ENCODE measurements at places on chromosomes 6 and 20.

GRCh38 chr20:42308171-42308570, 690.0 kb upstream of the CHD6 start:
- DNase-seq = no peak

- DNase-seq = no peak
Observed at GRCh38 chr6:30689022-30689865, 1.5 kb downstream of the NRM start.

GRCh38 chr20:23832775-23833513, 6.4 kb upstream of the CST2 start:
- DNase-seq = no peak

- DNase-seq = no peak
Observed at GRCh38 chr6:137872581-137873115, 5.6 kb downstream of the TNFAIP3 start.

DNA sequence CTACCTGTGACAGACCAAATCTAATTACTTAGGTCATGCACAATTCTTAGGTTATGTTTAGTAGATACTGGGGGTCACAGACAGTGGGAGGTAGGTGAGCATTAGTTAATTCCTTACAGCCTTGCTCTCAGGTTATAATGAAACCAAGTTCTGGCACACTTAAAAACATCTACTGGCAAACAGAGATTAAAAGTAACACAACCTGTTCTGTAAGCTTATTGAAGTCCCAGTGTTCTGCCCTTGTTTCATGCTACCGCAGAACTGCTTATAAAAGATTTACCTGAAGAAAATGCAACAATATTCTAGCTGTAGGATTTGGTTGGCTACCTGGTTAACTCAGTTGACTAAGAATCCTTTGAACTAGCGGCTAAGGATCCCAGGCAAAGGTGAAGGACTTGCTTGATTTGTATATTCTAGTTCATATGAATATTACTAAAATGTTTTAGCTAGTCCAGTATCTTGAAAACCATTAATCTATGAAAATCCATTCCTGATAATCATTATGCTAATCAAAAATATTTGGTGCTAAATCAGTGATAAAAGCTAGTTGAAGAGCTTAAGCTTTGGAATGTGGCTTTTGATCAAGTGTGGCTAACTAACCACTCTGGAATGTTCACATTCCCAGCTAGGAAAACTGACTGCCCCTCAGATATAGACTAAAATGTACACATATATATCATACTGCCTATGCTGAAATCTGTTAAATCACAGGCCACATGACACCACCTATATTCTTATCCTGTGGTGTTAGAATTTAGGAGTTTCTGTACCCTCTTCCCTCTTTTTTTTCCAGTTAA, 7.2 kb downstream of the PEX3 start:
- no peak for DNase-seq

DNA sequence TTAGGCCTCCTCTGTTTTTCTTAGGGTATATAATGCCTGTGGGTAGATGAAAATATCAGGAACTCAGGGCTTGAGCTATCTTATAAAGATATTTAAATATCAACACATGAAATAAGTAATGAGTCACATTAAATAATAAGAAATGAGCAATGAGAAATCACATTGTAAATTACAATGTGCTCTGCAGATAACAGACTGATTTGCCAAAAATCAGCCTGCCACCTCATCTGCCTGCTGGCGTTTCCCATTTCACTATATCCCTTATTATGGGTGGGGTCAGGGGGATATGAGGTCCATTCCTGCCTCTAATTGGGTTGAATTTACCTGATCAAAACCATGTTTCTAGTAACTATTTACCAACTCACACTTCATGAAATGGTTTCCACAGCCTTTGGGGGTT, 335.2 kb downstream of the CDC5L start:
- no peak for DNase-seq

GRCh38 chr6:116118608-116119007, 7.3 kb downstream of the COL10A1 start:
- no peak for DNase-seq

GRCh38 chr6:163173741-163174140, 240.8 kb upstream of the QKI start:
- DNase-seq = no peak

GRCh38 chr6:138568997-138569396, 69.7 kb upstream of the NHSL1 start:
- no peak for DNase-seq

- DNase-seq = no peak
Observed at GRCh38 chr6:97133067-97133466, 149.9 kb downstream of the MMS22L start.

- no peak for DNase-seq
Observed at GRCh38 chr6:33583591-33584155, 3.6 kb upstream of the BAK1 start.

DNA sequence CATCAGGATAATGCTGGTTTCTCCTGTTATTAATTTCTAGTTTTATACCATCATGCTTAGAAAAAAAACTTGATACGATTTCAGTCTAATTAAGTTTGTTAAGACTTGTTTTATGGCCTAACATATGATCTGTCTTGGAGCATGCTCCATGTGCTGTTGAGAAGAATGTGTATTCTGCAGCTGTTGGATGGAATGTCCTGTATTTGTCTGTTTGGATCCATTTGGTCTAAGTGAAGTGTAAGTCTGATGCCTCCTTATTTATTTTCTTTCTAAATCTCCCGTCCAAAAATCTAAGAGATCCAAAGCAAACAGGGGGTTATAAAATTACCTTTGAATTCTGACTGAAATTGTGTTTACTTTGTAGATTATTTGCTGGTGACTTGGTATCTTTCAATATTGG, 30.0 kb upstream of the PRND start:
- DNase-seq = no peak

GRCh38 chr6:133756078-133756695, 132.7 kb upstream of the TCF21 start:
- no peak for DNase-seq

DNA sequence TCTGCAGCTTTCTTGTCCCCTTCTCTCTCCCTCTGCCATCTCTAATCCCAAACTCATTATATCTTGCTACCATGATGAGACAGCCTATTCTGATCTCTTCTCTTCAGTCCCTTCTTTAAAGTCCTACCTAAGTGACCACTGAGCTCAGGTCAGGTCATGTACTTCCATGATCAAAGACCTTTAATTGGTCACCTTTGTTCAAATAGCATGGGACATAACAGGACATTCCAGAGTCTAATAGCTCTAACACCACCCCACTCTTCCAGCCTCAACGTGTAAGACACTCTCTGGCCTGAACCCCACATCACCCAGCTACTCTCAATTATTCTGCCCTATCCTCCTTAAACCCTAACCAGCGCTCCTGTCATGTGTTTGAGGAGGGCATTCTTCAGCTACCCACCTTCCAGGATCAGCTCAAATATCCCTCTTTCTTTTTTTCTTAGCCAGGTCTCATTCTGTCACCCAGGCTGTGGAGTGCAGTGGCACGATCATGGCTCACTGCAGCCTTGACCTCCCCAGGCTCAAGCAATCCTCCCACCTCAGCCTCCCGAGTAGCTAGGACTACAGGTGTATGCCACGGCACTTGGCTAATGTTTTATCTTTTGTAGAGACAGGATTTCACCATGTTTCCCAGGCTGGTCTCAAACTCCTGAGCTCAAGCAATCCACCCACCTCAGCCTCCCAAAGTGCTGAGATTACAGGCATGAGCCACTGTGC, 2.1 kb upstream of the SMLR1 start:
- DNase-seq = no peak

GRCh38 chr20:48790473-48791003, 37.3 kb downstream of the PREX1 start:
- DNase-seq = no peak

- no peak for DNase-seq
Observed at GRCh38 chr20:59580146-59580946, 24.0 kb upstream of the PHACTR3 start.

- no peak for DNase-seq
Observed at GRCh38 chr6:80268865-80269730, 162.6 kb downstream of the BCKDHB start.

GRCh38 chr6:44826025-44826676, 438.6 kb downstream of the CDC5L start:
- DNase-seq = no peak

DNA sequence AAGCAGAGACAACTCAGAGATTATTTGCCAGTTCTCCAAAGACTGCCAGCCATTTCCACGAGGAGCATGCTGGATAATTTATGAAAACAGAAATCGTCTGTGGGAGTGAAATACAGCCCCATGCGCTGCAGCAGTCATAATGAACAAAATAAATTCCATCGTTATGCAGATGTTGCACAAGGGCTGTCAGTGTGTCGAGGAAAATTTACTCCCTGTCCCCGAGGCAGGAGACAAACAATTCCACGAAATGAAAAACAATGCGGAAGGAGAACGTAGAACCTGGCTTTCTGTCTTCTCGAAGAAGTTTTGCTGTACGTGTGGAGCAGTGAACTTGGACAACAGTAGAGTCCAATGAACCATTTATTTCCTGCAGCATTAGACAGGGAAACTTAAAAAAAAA, 399.4 kb downstream of the CD83 start:
- no peak for DNase-seq

GRCh38 chr6:34657307-34657978, 39.1 kb downstream of the ILRUN start:
- peak; percentile 81 for DNase-seq

- no peak for DNase-seq
Observed at GRCh38 chr20:17202030-17202429, 24.8 kb upstream of the PCSK2 start.

DNA sequence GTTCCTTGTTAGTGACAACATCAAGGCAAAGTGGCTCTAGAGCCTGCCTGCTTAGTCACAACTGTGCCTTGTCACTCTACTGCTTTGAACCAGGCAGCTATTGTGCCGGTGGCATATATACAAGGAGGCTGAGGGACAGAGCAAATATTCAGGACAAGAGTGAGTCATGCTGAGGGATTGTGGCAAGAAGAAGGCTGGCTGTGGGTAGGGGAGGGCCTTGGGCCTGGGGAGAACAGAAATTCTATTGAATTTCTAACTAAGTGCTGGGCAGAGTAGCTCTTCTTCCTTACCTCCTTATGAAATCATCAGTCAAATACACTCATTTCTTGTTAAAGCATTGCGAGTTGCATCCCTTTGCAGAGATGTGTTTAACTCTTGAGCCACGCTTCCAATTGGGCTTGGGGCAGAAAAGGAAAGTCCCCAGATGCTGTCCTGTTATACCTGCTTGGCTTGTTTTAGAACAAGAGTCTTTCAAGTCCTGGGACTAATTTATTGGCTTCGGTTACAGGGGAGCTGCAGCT, 59.7 kb downstream of the PFDN4 start:
- DNase-seq = no peak

DNA sequence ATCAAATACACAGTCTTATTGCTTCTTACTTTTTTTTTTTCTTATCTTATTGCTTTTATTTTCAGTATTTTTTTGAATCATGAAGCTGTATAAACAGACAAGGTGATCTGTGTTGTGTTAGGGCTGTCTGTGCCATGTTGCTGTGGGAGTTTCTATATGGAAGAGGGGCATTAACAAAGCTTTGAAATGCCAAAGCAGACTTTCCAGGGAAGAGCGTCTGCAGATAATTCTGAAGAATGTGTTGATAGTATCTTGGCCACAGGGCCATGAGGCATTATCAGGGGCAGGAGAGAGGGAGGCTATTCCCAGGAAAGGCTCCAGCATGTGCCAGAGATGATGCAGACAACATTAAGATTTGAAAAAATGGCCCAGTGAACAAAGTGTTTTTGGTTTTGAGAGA, 354.5 kb downstream of the UTRN start:
- DNase-seq = no peak

- no peak for DNase-seq
Observed at GRCh38 chr6:145608850-145609249, 126.5 kb downstream of the EPM2A start.

GRCh38 chr6:157148391-157149323, 174.7 kb downstream of the TMEM242 start:
- peak; percentile 91 for DNase-seq

DNA sequence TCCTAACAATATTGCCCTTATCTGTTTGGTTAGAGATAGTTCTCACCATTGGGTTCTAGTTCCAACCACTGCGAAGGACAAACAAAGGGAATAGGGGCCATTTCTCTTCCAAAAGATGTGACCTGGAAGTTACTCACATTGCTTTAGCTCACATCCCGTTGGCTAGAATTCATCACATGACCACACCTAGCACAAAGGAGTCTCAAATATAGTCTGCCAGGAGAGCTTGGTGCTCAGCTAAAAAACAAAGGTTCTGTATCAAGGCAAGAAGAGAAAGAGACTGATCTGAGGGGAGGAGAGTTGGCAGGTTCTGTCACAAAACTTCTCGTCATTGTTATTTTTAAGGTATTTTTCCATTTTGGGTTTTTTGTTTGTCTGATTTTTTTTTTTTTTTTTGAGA, 69.8 kb upstream of the GNRH2 start:
- DNase-seq = no peak

- no peak for DNase-seq
Observed at GRCh38 chr6:17879184-17879583, 108.3 kb downstream of the KIF13A start.

DNA sequence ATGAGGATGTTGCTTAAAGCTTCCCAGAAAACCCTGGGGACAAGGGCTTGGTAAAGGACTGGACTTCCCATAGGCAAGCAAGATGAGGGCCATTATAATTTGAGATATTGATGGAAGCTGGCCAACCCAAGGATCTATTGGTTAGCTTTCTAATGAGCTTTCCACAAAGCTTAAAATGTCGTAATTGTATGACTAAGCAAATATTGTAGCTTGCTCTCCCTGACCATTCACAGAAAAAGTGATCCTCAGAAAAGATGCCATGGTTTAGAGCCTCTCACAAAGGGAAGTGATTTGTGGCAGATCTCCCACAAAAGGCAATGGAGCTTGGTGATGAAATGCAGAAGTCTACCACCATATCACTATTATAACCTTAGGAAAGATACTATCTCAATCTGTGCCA, 13.6 kb downstream of the IL17F start:
- DNase-seq = no peak

DNA sequence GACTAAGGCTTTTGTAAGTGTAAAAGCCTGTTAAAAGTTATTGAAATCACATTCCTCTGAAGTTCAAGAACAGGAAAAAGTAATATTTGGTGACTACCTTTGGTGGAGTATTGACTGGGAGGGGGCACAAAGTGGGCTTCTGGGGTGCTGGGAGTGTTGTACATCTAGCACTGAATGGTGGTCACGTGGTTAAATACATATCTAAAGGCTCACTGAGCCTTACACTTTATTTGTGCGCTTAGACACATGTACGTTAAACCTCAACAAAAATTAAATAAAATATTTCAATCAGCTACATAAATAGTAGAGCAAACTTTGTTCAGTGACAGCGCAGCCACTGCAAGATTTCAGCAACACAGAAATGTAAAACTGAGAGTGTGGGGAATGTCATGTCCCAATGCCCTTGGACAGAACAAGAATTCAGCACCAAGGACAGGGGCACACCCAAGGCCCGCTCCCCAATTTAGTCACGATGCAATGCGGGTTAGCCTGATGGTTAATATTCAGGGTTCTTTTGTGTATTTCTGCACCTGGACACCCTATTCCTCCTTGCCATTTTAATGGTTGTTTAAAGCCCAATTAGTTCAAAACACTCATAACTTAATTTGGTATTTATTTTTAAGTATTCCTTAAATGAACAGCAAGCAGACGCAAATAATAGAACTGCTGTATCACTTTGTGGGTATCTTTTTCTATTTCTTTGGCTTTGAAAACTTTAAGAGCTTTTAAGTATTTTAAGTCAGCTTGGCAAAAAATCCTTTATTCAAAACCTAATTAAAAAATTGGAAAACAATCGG, 37.4 kb downstream of the ANGPT4 start:
- peak; percentile 8 for DNase-seq

GRCh38 chr20:46122071-46122470, 4.0 kb downstream of the CD40 start:
- DNase-seq = peak; percentile 68

GRCh38 chr6:166456395-166457156, 73.8 kb upstream of the MPC1 start:
- DNase-seq = peak; percentile 11

Measured in astrocyte of the cerebellum (primary cell).